NCI-H187 (cell line): ENCODE measurements at places on chromosomes 1 and 21.

- no peak for DNase-seq
Observed at GRCh38 chr1:56472860-56473259, 106.5 kb downstream of the PLPP3 start.

DNA sequence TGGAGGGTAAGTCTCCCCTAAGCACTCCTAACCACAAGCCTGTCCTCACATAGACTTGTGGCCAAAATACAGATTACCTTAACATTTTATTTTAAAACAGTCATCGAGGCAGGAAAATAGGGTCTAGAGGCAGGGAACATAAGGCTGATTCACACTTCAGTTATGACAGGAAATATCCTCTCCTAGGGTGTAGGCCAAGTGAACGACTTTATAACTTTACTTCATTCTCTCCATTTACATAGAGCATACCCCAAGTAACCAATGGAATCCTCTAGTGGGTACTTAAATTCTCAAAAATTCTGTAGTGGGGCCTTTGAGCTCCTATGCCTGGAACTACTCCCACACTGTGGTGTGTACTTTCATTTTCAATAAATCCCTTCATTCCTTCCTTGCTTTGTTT lies 113.0 kb downstream of the WDR3 start:
- DNase-seq, result no peak

DNA sequence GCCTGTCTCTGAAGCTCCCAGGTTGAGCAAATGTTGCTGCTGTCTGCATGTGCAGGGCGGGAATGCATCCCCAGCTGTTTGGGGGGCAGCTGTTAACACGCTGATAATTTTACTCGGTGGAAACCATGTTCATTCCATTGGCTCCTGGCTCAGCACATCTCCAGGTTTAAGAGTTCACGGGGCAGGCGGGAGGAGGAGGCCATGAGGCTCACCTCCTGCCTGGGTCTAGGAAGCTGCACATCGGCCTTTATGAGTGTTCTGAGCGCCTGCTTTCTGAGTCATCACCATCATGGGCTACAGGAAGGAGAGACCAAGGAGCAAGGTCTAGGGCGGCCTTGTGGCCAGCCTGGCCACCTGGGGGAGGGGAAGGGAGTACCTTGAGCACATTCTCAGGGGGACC lies 29.7 kb downstream of the AJAP1 start:
- no peak for DNase-seq

DNA sequence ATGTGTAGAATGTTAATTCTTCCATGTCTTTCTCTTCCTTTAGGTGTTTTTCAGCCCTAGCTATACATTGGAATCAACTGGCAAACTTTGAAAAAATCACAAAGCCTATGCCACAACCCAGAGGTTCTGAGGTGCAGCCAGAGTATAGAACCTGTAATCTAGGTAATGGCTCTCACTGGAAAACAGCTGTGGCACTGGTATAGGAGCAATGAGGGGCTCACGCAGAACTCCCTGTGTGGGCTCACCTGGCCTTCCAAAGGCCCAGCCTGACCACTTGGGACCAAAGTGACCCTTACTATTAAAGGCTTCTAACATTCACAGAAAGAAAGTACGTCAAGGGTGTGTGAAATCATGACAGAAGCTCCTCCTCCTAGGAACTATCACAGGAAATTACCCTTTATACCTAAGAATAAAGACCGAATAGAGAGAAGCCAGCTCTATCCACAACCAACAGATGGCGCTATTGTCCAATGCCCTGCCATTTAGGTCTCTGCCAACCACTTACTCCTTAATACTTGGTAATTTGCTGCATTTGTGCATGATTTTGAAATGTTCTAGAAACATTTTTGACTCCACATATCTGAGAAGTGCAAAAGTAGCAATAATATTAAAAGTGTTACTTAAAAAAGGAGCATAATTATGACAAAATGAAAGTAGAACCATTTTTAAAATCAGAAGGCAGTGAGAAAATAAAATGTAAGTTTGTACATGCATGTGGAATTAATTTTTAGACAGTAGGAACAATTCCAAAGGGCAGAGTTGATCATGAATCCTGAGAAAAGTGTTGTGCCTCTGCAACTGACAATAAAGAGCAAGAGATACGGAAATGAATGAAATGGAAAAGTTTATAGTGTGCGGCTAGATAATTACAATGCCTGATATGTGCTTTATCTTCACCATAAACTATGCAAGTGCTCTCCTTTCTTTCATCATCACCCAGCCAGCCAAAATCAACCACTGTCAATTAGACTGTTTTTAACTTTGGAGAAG lies 93.1 kb upstream of the HAO2 start:
- DNase-seq, result peak; percentile 52

GRCh38 chr1:66300972-66301451 lies 232.9 kb upstream of the SGIP1 start:
- DNase-seq, result no peak
